ENCODE measurements at places on chromosomes 2 and 18.

GRCh38 chr2:69946351-69947324, 14.8 kb downstream of the ASPRV1 start:
- DNase-seq: peak; percentile 63

DNA sequence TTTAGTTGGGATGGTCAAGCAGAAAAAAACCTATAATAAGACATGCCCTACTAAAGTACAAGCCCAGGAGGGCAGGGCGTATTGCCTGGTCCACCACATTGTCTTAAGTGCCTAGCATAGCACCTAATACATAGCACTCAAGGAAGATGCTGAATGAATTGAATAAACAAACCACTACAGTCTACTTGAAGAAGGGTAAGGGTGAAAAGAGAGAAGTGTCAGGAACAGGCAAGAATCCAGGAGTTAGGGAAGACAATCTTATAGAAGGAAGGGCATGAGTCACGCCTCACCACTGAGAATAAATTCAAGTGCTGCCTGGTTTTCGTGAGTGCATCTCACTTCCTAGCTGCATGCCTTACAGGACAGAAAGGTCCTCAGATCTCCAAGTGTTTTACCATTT, 13.9 kb downstream of the SLC19A3 start:
- no peak for DNase-seq

GRCh38 chr2:64787698-64788097, 134.0 kb upstream of the SERTAD2 start:
- DNase-seq: no peak

GRCh38 chr2:236840857-236841256, 244.8 kb upstream of the COPS8 start:
- DNase-seq: no peak

- DNase-seq: no peak
Observed at GRCh38 chr18:48771641-48772375, 179.0 kb downstream of the SMAD7 start.

GRCh38 chr2:3173031-3173430, 204.6 kb downstream of the EIPR1 start:
- DNase-seq: no peak

DNA sequence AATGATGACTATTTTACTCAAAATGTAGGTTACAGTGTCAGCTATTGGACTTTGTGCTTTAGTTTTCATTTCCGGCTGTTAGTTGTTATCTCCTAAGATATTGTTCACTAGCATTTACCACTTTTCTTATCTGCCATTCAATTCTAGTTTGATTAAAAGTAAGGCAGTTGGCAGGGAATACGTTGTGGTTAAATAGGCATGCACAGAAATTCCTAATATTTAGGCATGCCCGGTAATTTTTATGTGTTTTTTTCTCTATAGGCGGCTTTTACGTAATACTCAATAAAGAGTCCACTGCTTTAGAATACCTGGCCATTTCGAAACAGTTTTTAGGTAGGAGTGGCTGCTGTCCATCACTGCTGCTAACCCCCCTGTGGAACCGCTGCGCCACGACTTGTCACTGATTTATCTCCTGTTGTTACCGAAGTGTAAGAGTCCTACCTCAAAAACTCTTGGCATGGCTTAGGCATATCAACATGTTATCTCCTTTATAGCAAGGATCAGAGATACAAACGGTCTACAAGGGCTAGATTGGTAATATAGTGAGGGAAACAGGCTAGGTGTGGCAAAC, 39.5 kb downstream of the BABAM2 start:
- no peak for DNase-seq

Data from astrocyte of the spinal cord (primary cell).